ENCODE measurements at places on chromosomes 16 and 17.

DNA sequence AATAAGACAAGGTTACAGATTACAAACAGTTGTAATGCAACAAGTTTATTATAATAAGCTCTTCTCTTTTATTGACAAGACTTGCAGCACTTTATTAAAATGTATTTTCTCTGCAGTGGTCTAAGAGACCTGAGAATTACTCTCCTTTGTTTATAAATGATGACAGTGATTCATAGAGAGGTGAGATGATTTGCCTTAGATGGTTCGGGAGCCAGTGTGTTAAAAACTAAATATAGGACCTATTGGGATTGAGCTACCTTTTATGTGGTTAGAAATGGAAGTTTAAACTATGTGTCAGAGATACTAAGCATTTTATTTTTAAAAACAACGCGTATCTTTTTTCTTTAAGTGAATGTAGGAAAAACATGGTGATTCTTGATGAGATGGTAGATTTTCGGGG, 2.9 kb upstream of the KRTAP3-3 start:
- no peak for DNase-seq

- DNase-seq, result no peak
Measured at GRCh38 chr16:63200940-63201339, 1164.7 kb upstream of the CDH8 start.

- DNase-seq, result no peak
Measured at GRCh38 chr17:65855675-65856074, 294.2 kb upstream of the AXIN2 start.

- no peak for DNase-seq
Measured at GRCh38 chr17:2122641-2123302, 67.9 kb downstream of the HIC1 start.

GRCh38 chr16:70331588-70332358, 14.9 kb upstream of the DDX19A start:
- DNase-seq, result no peak

DNA sequence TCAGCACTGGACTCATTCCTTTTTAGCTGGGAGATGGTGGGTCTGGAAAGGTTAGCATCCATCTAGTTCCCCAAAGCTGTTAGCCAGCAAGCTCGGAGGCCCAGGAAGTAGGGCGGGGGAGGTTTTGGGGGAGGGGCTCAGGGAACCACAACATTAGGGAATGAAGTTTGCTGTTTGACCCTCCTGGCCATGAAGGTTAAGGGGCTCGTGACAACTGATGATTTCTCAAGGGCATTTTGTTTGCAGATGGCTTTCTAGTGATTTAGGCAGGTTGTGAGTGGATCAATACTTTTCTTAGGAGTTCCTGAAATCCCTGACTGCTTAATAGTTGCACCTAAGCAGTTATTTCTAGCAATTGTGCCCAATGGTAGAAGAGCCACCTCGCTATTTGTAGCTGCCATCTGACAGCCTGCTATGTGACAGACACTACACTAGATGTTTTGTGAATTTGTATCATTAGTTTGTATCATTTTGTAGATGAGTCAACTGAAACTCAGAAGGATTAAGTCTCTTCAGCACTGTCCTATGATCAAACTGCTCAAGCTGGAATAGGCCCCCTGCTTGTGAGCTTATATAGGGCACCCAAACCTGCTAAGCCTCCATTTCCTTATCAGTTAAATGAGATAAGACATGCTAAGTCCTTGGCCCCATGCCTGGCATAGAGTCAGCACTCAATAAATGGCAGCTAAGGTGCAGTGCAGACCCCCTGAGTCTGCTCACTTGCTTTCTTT, 146.4 kb downstream of the IRX3 start:
- no peak for DNase-seq

DNA sequence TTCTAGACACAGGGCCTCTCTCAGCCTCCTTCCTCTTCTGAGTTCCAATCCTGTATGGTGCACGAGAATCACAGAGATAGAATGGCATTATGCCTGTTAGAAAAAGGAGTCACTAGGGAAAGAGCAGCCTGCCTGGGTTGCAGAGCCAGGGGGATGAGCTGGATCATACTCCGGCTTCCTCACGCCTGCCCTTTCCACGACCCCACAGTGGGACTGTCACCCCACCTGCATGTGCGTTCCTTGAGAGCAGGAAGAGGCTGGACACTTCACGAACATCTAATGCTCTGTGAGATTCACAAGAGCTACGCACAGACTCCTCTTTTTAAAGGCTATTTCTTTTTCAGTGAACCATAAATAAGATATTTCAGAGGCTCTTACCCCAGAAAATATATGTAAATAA, 54.8 kb downstream of the N4BP1 start:
- no peak for DNase-seq

- DNase-seq, result no peak
Measured at GRCh38 chr16:69035375-69035774, 70.1 kb upstream of the HAS3 start.

DNA sequence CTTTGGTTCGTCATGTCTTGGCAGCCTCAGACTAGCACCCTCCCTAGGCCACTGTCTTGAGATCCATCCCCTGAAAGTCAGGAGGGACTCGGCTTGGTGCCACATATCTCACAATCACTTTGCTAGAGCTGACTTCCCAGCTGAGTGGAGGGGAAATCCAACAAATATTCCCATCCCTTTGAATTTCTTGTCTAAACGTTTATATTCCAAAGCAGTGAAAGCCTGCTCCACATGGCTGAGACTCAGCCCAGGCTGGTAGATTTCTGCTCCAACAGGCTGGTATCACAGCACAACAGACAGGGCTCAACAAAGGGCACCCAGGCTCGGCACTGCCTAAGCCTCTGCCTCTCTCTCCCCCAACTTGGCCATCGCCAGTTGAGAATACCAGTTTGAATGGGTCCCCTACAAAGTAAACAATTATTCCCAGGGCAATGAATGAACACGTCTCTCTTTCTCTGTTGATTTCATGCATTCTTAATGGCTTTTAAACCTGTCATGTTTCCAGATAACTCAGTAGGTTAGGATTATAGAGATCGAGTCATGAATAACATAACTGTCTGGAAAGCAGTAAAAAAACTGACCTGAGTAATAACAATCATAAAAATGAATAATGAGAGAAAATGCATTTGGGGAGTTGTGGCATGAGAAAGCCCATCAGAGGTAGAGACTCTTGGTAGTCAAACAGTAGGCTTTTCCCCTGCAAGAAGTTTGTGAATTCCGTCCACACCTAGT, 1.0 kb downstream of the KRT13 start:
- no peak for DNase-seq

DNA sequence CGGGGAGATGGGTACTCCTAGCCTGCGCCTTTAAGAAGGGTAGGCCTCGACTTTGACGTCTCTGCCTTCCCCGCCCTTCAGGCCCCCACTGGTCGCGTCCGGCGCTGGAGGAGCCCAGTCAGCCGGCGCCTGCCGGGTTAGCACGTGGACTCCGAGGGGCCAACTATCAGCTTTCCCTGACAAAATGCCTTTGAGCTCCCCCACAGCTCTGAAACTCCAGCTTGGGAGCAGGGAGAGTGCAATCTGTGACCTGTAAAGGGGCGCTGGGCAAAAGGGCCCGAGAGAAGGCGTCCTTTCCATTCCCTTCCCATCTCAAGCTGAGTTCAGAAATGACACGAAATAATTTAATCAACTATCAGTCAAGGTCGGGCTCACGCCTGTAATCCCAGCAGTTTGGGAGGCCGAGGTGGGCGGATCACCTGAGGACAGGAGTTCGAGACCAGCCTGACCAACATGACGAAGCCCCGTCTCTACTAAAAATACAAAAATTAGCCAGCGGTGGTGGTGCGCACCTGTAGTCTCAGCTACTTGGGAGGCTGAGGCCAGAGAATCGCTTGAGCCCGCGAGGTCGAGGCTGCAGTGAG, 2.3 kb upstream of the SLC25A39 start:
- peak; percentile 91 for DNase-seq

DNA sequence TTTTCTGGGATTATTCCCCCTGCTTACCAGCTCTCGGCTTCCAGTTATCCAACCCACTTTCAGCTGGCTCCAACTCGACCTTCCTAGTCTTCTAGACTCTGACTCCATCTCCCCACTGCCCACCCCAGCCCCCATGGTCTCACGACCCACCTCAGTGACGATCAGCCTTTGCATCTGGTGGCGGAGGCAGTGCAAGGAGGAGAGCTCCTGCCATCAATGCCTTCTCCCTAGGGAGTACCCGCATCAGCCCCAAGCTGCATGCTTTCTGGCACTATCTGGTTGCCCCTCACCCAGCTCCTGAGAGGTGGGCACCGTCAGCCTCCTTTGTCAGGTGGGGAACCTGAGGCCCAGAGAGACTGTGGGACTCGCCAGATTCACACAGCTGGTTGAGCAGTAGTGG, 72.6 kb upstream of the RPL38 start:
- no peak for DNase-seq

DNA sequence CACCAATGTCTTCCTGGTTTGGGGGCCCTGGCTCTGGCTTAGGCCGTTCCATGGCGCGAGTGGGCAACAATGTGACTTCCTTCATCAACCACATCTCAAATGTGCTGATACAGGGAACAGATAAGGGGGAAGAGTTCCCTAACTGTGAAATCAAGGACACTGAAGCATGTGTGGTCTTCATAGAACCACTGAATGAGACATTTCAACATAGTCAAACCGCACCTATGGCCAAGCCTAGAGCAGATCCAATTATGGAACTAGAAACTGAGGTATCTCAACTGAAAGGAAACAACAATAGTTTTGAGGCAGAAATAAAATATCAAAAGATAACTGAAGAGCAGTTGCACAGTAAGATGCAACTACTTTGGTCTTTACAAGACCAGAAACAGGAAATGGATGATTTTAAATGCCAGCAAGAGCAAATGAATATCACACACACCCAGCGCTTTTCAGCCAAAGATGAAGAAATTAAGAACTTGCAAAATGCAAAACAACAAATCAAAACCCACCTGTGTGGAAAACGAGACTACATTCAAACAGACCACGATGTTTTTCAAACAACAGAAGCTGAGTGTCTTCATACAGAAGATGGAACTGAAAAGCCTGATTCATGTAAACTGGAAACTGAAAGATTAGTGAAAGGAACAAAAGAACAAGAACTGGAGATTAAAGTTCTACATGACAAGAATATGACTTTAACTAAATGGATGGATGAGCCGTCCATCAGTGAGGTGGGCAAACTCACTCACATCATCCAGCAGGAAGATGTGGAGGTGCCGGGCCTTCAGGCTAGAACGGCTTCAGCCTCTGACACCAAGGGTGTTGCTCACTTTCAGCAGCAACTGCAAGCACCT, 18.1 kb upstream of the LCMT1 start:
- no peak for DNase-seq
